ENCODE measurements at places on chromosomes 3 and 15.

GRCh38 chr3:135007607-135008006, 212.5 kb downstream of the EPHB1 start:
- DNase-seq = no peak

DNA sequence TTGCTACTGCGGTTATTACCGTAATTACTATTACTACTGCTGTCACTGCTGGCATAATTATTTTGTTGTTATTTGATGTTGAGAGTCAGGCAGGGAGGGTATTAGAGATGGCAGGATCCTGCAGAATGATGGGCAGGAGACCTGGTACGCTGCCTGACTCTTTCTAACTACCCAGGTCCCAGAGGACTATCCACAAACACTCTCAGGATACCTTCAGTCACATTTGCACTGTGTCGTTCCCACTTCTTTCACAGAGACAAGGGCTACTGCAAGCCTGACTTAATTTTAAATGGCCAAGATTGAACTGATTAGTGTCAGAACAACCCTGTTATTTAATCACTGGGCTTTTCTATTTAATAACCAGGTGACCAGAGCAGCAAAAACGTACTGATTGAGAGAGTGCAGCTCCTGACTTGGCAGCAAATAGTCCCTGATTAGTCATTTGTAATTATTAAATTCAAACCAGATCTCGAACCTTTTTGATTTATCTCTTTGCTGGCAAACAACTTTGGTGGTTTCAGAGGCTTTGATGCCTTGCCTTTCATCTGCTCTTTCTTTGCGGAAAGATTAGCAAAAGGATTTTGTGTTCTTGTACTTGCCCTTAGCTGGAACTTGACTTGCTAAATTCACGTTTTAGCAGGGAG, 88.8 kb upstream of the ARHGEF3 start:
- DNase-seq = no peak

- DNase-seq = no peak
These were observed 357.7 kb downstream of the CLSTN2 start for GRCh38 chr3:140292684-140293083.

DNA sequence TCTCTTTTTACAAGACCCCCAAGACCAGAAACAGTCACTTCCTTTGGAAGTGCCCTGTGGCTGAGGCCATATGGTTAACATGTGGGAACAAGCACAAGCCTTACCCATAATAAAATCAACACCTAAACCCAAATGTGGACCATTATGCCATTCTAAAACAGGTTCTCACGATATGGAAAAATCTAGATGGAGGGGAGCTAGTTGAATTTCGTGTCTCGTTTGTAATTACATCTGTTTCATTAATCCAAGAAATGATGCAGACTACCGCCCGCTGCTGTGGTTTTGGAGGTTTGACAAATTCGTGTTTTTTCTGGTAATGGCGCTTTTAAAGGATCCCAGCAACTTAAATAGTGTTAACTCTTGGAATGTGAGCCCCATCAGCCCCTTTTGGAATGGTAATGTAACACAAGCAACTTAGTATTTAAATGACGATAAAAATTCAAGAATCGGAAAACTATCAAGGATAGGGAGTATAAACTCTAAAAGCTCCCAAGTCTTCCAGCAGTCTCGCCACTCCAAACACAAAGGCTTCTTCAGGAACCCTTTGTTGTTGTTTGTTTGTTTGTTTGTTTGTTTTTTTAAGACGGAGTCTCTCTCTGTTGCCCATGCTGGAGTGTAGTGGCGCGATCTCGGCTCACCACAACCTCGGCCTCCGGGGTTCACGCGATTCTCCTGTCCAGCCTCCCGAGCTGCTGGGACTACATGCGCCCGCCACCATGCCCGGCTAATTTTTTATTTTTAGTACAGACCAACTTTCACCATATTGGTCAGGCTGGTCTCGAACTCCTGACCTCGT, 1.1 kb downstream of the CNBP start:
- no peak for DNase-seq

DNA sequence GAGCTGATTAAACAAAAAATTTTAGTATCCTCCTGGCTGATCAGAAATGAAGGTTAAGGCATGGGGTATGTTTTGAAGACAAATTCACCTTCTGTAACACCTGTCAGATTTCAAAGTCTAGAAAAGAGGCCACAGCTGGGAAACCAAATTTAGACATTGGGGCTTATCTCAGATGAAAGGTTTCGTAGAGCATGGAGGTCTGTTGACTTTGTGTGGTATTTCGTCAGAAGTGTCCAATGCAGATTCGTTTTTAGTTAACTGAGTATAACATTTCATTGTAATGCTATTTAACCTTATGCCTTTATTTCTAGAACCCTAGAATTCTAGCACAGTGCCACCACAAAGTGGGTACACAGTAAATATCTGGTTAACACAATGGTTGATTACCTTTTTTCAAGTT, 61.7 kb downstream of the FNDC3B start:
- DNase-seq = no peak

- no peak for DNase-seq
These were observed 442.3 kb upstream of the TPRG1 start for GRCh38 chr3:188729422-188729821.

Measured in cerebellar cortex (tissue), 1 donor.